ENCODE measurements at places on chromosomes 12 and 14.

GRCh38 chr14:74085828-74086227 is 1.1 kb downstream of the LIN52 start:
- no peak for DNase-seq

DNA sequence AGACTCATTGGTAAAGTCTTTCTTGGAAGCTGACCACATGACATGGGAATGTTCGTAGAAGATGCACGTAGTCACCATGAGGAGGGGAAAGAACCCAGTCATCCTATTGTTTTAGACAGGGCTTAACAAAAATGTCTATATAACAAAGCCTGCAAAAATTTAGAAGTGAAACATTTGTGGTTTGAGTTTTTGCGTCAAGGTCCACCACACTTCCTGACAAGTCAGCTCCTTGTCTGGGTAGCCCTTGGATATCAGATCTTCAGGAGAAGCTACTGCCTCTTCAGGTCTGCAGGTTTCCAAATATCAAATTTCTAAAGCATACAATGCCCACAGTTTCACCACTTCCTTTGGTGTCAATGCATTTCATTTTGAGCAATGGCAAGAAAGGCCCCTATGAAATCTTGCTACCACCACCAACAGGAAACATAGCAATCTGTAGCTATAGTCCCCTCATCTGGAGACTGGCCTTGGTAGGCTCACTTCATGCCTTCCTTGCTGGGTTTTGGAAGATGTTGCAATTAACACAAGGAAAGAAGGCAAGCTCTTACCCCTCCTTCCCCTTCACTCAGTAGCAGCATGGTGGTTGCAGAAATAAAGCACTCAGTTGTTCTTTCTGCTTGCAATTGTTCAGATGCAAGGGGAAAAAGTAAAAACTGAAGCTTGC is 235.2 kb downstream of the PCNX1 start:
- DNase-seq: peak; percentile 95

- no peak for DNase-seq
These were observed 258.7 kb downstream of the EMP1 start for GRCh38 chr12:13454991-13455777.

GRCh38 chr14:78154827-78155226 is 15.3 kb upstream of the NRXN3 start:
- no peak for DNase-seq

DNA sequence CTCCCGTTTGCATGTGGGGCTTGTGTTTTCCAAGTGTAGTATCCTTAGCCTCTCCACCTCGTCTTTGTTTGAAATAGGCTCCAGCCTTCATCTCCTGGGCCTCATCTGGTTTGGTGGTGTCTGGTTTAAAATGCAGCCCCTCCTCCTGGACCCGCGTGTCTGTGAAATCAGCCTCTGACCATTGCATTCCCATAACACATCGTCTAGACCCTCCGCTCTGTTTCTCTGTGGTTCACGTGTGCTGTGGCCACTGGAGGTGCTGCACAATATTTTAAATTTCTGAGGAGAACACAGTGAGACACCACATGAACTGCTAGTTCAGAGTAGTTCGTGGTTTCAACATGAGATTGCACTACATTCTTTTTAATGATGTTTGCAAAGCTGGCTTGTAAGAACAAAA is 35.6 kb downstream of the UBE3B start:
- DNase-seq: no peak

DNA sequence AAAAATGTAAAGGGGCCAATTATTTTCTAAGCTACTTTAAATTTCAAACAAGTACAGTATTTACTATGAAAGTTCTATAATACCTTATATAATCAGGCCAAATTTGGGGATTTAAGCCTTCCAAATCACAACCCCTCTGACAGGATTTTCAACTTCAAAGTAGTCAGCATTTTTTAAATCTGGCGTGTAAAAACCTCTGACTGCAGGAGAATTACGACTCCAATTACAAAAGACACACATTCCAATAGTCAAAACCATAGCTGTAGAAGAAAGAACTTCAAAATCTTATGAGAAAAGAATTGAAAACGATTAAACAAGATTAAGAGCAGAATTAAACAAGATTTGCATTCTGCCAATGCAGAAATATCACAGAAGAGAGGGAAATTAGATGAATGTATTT is 12.7 kb downstream of the OSBPL8 start:
- DNase-seq: no peak

GRCh38 chr12:40697566-40698259 is 5.5 kb downstream of the CNTN1 start:
- DNase-seq: peak; percentile 57

DNA sequence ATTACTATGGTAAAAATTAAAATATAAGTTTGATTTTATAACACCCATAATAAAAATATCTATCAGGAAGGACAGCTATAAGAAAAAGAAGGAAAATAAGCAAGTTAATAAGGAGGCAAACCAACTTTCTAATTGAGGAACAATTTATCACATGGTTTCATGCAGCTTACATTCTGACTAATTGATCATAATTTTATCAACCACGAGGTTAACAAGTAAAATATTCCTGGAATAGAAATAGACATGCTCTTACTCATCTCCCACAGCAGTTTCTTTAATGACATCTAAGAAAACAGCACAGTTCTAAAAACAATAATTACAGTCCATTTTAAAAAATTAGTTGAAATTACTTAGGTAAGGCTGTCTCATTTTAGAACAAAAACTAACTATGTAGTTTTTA is 130.8 kb upstream of the KRR1 start:
- peak; percentile 69 for DNase-seq

- DNase-seq: peak; percentile 15
These were observed 23.5 kb downstream of the SIX6 start for GRCh38 chr14:60532442-60532841.

DNA sequence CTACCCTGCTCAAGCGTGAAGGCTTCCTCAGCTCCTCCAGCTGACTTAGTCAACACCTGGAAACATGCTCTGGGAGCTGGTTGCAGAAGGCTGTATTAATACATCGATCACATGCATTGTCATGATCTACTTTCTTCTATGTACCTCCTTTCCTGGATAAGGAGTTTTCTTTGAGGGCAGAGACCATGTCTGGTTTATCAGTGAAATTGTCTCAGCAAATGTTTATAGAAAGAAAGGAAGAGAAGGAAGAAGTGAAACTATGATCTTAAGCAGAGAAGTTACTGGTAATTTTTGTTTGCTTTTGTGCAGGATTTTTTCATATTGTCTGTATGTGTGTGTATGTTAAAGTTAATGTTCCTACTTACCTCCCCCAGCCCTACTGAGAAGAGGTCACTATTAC is 4.5 kb downstream of the DYRK4 start:
- no peak for DNase-seq

DNA sequence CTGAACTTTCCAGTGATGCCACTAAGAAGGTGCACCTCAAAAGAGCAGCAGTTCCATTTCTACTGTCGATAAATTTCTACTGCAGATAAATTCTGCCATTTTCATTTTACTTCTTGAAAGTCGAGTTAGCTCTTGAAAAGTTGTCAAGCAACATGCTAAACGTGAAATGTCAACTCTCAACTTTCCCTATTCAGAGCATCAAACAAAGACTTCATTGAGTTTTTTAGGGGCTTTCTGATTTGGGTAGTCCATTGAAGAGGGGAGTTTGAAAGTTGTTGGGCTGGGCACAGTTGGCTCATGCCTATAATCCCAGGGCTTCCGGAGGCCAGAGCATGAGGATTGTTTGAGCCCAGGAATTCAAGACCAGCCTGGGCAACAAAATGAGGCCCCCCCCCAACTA is 59.4 kb upstream of the SYNE2 start:
- no peak for DNase-seq

DNA sequence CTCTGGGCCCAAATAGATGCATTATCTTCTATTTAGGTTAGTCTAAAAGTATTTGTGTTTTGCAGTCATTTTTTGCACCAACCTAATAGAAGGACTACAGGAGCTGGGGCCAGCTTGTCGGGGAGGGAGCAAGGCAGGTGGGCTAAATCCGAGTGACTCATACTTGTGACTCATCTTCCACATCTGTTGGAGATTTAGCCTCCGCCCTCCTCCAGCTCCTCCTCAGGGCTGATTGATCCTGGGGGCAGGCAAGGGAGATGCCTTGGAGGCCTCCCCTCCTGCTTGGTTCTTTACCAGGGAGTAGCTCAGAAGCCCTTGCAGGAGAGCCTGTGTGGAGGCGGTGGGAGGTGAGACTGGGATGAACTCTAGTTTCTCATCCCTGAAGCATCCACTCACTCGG is 27.9 kb downstream of the RHOF start:
- peak; percentile 76 for DNase-seq

- peak; percentile 96 for DNase-seq
These were observed 54.4 kb downstream of the PELI2 start for GRCh38 chr14:56172571-56172971.

GRCh38 chr12:12577786-12578185 is 15.1 kb upstream of the DUSP16 start:
- DNase-seq: no peak

- peak; percentile 85 for DNase-seq
These were observed 15.5 kb downstream of the REM2 start for GRCh38 chr14:22898302-22899090.

DNA sequence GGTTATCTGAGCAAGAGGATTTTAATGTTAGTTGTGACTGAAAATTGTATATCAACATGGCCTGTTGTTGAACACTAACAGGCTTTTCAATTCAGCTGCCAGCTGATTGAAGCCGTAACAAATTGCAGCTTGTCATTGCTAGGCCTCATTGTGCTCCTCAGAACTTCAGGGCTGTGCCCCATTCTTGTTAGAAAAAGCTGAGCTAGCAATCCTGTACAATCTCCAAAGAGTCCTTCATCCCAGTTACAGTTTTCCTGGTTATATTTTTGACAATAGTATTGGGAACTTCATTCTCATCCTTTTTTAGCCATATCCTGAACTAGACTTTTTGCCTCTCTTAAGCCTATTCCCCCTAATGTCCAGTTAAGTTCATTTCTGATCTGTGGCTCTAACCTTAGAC is 564.1 kb upstream of the ATXN7L3B start:
- no peak for DNase-seq

DNA sequence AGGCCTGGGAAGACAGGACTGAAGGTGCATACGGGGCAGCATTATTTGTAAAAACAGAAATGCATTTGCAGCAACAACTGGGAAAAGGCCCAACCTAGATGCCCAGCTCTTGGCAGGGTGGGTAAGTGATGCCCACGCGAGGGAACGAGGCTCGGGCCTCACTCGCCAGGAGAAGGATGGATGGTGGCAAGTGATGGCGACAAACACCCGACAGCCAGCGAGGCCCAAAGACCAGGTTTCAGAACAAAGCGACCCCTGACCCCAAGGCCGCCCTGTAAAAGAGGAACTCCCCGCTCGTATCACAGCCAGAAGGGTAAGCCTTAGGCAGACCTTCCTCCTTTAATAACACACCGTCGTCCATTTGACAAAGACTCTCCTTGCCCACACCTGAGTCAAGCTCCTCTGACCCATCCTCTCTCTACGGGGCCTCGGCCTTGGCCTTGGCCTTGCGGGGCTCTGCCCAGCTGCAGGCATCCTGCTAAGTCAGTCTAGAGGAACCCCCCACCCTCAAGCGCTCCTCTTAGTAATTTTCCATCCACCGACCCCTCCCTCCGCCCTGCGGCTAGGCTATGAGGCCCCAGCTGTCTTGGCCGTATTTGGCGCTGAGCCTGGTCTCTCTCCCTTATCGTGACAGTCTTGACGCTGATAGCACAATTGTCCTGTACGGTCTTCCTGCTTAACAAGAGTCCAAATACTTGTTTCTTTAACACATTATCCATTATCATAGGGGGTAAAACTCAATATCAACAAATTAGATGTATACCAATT is 80.2 kb downstream of the NCOR2 start:
- no peak for DNase-seq

DNA sequence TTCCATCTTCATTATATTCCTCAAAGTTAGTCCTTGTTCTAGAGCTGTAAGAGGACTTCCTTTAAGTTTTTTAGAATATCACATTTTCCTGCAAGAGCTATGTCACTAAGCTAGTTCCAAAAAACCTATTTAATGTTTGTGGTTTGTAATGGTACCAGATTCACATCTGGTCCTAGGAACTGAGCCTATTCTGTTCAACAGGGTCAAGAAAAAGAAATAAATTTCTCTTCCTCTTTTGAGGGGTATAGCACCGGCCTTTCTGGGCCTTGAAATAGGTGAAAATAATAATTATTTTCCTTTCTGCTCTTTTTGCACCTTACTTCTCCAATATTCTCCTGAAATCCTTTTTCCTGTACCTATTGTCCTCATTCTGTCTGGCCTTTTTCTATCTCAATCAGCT is 3.6 kb upstream of the STXBP6 start:
- DNase-seq: no peak

GRCh38 chr12:116610971-116611541 is 51.9 kb downstream of the MAP1LC3B2 start:
- no peak for DNase-seq

- peak; percentile 19 for DNase-seq
These were observed 87.4 kb downstream of the HECTD4 start for GRCh38 chr12:112294793-112295192.

DNA sequence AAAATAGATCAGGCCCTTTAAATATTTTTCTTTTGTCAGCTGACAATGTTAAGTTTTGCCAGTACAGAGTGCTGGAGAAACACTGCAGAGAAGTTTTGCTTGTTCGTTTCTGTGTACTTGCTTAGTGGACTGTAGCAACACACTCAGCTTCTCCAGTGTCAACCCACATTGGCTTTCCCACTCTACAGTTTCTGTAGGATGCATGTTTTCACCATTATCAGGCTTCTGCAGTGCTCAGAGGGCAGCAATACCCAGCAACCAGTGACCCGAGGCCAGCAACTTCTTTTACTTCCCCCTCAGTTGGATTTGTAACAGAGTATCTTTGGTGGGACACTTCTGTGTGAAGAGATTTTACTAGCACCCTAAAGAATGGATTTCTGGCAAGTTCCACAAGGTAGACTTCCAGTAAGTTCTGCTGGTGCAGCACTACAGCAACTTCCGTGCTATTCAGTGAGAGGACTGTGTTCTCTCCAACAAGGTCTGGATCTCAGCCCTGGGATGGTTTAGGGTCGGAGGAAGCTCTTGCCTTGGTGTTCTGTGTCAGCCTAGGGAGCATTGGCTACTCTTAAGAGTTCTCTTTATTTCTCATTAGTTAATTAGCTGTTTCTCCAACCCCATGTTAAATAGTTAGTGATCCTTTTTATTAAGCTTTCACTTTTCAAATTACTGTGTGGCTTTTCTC is 70.4 kb downstream of the FUT8 start:
- DNase-seq: peak; percentile 61

DNA sequence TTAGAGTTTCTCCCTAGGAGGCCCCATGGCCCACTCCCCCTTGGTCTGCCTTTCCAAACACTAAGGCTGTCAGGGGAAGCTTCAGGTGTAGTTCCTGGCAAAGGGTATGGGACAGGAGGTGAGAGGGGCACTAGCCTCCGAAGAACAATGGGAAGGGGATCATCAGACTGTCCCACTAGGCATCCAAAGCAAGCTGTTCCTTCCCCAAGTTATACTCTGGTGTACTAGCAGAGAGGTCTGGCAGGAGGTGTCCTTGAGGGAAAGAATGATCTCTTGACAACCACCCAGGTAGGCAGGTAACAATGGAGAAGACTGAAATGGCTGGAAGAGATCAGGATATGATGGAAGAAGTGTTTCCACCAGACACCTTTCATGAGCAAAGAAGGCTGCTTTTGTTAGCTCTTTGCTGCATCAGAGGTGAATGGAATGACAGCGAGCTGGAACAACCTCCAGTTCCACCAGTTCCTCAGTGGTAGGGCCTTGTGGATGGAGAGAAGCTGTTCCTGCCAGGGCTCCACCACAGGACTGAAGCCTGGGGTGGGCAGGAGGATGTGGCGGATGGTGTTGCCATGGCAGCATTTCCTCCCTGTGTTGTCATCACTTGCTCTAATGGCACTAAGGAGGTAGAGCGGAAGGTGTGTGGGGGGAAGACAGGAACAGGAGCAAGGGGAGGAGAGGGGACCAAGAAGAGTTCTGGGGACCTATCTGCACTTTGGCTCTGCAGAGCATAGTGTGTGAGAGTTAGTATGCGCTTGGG is 2.3 kb upstream of the AGAP2 start:
- DNase-seq: no peak

- DNase-seq: peak; percentile 28
These were observed 2.8 kb upstream of the CLEC9A start for GRCh38 chr12:10027721-10028120.
